ENCODE measurements at places on chromosomes 5 and 9.
A peak's percentile ranks its signal among the peaks of the same experiment; 100 is the strongest.

GRCh38 chr5:160281275-160281674 lies 31.1 kb downstream of the CCNJL start:
- no peak for DNase-seq

GRCh38 chr5:158273035-158273434 lies 414.1 kb upstream of the CLINT1 start:
- DNase-seq = no peak

GRCh38 chr5:89129941-89130340 lies 247.0 kb upstream of the MEF2C start:
- no peak for DNase-seq

DNA sequence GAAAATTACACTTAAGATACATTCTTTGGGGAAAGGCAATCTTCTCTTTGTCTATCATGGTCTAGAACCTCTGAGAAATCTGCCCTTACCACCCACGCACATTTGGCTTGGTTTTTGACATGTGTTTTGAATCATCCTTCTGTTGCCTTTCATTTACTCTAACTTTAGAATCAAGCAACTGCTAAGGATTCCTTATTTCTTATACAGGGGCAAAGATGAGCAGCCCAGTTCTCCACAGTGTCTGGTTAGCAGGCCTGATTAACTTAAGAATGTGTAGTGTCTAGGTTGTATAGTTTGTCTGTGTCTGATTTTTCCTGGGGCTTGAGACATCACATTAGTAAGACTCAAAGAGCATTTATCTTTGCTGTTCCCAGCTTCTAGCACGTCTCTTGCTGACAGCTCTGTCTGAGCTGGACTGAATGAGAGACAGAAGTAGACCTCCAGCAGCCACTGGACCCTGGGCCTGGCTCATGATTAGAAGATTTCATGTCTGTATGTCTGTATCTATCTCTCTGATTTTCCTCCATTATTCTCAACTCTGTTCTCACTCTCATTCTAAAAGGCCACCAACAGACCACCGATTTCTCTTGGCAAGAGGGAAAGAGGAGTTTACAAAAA lies 31.8 kb upstream of the PCA3 start:
- no peak for DNase-seq

DNA sequence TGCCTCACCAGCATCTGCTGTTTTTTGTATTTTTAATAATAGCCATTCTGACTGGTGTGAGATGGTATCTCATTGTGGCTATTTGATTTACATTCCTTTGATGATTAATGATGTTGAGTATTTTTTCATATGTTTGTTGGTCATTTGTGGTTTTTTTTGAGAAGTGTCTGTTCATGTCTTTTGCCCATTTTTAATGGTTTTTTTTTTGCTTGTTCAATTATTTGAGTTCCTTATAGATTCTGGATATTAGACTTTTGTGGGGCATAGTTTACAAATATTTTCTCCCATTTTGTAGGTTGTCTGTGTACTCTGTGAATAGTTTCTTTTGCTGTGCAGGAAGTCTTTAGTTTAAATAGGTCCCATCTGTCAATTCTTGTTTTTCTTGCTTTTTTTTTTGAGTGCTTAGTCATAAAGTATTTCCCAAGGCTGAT lies 148.1 kb downstream of the NPR3 start:
- no peak for DNase-seq

- no peak for DNase-seq
These were observed 853.7 kb downstream of the TAF11L14 start for GRCh38 chr5:18487928-18488480.

DNA sequence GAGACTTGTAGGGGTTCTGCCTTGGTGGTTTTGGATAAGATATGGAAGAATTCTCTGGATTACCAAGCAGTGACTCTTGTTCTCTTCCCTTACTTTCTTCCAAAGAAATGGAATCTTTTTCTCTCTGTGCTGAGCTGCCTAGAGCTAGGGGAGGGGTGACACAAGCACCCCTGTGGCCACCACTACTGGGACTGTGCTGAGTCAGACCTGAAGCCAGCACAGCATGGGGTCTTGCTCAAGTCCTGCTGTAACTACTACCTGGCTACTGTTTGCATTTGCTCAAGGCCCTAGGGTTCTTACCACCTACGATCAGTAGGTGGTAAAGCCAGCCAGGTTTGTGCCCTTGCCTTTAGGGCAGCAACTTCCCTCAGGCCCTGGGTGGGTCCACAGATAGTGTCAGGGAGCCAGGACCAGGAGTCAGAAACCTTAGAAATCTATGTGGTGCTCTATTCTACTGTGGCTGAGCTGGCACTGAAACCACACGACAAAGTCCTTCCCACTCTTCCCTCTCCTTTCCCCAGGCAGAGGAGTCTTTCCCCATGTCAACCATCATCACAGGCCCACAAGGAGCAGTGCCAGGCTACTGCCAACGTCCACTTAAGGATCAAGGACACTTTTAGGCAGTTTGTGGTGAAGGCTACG lies 53.8 kb downstream of the SREK1 start:
- no peak for DNase-seq

- no peak for DNase-seq
These were observed 43.4 kb downstream of the LRRTM2 start for GRCh38 chr5:138831703-138832102.

- no peak for DNase-seq
These were observed 43.8 kb upstream of the FCN1 start for GRCh38 chr9:134961331-134962064.

GRCh38 chr9:128232528-128233428 lies 29.6 kb downstream of the DNM1 start:
- DNase-seq = no peak

- no peak for DNase-seq
These were observed 154.3 kb downstream of the ROR2 start for GRCh38 chr9:91795598-91796241.

- DNase-seq = no peak
These were observed 1.0 kb downstream of the PTGS1 start for GRCh38 chr9:122371846-122372245.

DNA sequence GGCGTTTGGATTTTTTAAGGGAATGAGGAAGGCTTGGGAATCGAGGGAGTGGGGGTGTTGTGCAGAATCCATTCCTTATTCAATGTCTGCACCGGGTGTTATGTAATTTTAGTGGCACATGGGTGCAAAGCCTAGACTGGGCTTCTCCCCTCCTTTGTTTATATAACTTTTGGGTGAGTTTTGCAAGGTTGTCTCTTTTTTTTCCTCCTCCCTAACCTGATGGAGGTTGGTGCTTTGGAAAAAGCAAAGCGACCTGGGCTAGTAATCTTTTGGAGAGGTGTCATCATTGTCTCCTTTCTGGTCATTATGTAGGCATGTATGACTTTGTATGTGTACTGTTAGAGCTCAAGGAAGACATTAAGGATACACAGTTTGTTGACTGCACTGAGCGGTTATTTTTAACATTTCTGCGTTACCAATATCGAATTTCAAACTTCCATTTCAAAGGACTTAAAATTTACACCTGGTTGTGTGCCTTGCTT lies 3.1 kb downstream of the SMARCA2 start:
- no peak for DNase-seq

GRCh38 chr9:5586391-5586802 lies 42.5 kb upstream of the RIC1 start:
- DNase-seq = no peak

GRCh38 chr5:55771175-55771655 lies 33.4 kb downstream of the DDX4 start:
- no peak for DNase-seq

GRCh38 chr5:105868038-105868780 lies 1802.5 kb downstream of the EFNA5 start:
- DNase-seq = no peak

GRCh38 chr5:163595932-163596607 lies 90.7 kb downstream of the MAT2B start:
- DNase-seq = no peak

DNA sequence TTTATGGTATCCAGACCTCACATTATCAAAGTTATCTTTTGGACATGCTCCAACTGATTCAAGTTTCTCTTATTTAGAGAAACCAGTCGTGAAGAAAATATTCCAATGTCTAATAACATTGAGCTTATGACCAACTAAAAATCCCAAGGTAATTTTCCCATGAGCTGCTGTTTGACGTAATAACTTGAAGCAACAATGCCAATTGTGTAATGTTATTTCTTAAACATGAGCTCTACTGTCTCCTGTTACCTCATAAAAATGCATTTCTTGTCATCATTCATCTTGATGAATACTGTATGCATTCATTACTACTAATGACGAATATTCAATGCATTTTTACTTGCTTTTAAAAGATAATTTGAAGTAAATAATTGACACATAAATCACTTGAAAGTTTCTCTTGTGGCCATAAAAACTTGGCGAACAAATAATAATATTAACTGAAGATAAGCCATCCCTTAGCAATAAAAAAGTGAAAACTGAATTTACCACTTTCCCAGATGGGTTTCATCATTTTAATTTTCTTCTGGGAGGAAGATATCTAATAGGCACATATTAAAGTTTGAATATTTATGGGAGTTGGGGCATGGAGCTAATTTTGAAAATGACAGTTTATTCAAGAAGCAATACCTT lies 424 bp upstream of the MARCOL start:
- no peak for DNase-seq

DNA sequence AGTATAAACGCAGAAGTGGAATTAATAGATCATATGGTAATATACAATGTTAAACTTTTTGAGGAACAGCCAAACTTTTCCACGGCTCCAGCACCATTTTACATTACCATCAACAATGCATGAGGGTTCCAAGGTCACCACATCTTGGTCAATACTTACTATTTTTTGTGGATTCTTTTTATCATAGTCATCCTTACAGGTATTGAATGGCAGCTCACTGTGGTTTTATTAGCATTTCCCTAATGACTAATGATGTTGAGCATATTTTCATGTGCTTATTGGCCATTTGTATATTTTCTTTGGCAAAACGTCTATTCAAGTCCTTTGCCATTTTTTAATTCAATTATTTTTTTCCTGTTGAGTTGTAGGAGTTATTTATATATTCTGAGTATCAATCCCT lies 14.1 kb upstream of the RAPGEF6 start:
- DNase-seq = no peak

- DNase-seq = peak; percentile 74
These were observed 36.1 kb downstream of the CAAP1 start for GRCh38 chr9:26856413-26857032.

DNA sequence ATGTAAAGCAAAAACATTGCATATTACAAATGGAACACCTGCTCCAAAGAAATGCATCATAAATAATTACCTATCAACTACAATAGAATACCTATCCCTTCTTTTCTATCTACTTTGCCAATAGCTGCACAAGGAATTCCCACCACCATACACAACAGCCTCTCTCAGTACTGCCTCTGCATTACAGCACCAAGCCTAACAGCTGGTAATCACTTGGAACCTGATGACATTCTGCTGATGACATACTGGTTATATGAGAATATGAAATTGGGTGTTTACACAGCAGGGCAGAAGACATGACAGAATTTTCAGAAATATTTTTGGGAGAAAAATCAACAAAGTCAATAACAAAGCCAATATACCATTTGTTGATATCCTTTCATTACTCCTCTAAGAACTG lies 43.2 kb downstream of the PSMB7 start:
- no peak for DNase-seq

Data from HT-29 (cell line).